Right lung (tissue), 10 donors: ENCODE measurements at places on chromosomes 4 and X. TPM values are rescaled to one million over a fixed set of nuclear protein-coding genes. Genes with fewer than 3 reads are reported as not detected.

DNA sequence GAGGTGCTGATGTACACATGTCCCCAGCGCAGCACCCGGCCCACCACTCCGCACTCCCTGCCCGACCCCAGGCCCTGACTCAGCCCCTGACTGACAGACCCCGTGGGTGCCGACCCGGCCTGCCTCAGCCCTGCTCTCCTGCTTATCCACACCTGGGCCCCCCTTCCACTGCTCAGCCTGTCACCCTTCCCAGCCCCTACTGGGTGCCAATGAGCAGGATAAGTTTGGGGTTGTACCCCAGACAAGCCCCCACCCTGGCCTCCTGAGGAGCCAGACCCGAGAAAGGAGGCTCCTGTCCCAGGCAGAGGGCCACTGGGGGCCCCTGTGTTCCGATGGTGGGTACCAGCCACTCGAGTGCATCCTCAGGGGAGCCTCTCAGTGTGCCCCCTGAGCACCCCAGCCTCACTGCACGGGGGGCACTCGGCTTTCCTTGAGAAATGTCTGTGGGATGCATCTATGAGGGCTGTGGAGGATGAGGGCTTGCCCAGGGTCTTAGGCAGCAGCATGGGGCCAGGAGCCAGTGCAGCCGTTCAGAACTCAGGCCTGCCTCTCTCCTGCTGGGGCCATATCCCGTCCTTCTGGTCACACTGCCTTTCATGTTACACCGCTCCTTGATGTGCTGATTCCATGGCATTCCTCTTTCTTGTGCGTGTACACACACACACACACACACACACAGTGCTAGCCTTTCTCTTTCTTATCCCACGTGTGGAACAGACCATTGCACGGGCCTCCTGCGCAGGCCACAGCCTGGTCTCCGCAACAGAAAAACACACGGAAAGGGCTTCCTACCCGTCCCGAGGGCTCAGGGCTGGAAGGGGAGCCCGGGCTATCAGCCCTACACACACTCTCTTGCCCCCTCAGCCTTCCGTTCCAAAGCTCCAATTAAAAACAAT lies 220.1 kb upstream of the PSAPL1 start:
- DNase-seq, result no peak

Gene S100P
- polyA plus RNA-seq, result 2.4 TPM

DNA sequence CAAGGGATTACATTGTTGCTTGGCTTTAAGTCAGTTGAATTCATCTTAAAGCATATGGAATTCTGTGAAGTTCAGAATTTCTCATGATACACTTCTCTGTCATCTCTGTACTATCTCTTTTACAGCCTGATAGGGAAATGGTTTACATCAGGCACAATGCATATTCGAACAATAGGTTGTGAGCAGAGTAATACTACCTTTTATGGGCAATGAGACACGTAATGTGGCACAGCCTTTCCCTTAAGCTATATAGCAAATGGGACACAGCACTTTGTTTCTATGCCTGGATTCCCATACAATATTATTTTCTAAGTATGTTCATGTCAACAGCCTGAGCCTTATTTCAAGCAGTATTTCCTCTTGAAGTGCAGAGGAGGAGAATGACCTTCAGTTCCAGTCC lies 58.4 kb downstream of the SYNPO2 start:
- DNase-seq, result no peak

DNA sequence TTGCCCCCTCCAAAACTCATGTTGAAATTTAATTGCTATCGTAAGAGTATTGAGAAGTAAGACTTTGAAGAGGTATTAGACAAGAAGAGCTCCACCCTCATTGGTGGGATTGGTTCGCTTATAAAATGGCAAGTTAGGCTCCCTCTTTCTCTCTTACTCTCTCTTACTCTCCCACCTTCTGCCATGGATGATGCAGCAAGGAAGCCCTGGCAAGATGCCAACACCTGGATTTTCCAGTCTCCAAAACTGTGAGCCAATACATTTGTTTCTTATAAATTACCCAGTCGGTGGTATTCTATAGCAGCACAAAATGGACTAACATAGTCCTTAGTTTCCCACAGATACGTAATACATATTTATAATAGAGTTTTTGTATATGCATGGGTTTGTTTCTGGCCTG lies 119.4 kb downstream of the DDIT4L start:
- DNase-seq, result no peak

Gene SATL1
- 0.69 TPM for polyA plus RNA-seq

DNA sequence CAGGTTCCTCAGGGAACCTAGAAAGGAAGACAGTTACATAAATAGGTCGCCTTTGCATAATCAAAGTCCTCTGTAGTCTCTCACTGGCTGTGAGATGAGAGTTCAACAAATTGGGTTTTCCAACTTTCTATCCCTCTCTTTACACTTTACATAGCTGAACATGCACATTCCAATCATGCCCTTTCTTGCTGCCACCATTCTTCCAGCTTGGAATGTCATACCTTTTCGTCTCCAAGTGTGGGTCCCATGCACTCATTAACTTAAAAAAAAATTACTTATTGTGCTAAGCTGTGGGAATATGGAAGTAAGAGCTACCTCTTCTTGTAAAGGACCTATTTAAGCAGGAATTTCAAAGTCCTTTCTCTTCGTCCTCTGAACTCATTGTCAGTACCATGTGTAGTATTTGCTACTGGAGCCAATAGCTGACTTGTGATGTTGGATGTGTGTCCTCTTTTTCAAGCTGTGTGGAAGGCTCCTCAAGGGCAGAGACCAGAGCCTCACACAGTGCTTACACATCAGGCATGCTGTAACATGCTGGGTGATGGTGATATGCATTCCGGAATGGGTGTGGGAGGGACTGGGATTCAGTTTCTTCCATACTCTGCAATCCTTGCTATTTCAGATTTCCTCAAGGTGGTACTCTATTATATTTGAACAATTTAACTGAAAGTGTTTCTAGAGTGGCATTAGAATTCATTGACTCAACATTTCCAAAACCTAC lies 7.1 kb downstream of the ENOPH1 start:
- no peak for DNase-seq

GRCh38 chr4:120733968-120734367 lies 188.6 kb downstream of the PRDM5 start:
- no peak for DNase-seq

Gene KIF4A
- polyA plus RNA-seq, result 11.4 TPM
